ENCODE measurements at places on chromosomes 6 and 20.

DNA sequence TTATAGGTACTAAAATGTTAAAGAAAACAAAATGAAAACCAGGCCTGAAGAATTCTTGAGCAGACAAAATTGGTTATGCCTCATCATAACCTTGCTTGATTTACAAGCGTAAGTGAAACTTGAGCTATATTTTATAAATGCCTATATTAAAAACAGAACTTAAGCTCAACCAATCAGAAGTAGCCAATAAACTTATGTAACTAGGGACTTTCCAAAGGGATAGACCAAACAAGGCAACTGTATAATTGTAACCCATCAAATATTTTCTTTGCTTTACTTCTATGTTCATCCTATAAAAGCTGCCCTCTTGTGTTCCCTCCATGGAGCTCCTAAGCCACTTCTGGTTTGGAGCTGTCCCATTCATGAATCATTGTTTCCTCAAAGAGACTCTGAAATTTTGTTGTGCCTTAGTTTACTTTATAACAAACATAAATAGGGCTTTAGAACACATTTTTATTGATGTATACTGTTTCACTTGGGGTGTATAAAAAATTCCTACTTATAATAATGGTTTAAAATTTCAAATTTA lies 101.6 kb upstream of the CARMIL1 start:
- DNase-seq: no peak

DNA sequence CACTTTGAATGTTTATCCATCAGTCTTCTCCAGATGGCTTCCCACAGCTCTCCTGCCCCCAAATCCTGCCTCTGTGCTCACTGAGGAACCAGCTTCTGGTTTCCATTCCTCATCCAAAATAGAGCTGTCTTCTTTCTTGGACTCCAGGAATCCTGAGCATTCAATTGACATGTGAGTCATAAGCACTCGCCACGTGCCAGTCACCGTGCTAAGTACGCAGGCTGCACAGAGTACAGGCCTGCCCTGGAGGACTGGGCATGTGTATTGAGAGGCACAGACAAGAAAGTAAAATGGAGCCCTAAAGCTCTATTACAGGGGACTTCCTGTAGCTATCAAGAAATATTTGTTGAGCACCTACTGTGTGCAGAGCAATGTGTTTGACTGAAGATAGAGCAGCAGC lies 39.7 kb upstream of the LRFN2 start:
- DNase-seq: no peak

GRCh38 chr6:46347669-46348068 lies 143.6 kb downstream of the RCAN2 start:
- no peak for DNase-seq

- no peak for DNase-seq
Measured at GRCh38 chr6:152148412-152148811, 340.9 kb downstream of the ESR1 start.

GRCh38 chr6:77273929-77274328 lies 189.4 kb downstream of the HTR1B start:
- DNase-seq: no peak

DNA sequence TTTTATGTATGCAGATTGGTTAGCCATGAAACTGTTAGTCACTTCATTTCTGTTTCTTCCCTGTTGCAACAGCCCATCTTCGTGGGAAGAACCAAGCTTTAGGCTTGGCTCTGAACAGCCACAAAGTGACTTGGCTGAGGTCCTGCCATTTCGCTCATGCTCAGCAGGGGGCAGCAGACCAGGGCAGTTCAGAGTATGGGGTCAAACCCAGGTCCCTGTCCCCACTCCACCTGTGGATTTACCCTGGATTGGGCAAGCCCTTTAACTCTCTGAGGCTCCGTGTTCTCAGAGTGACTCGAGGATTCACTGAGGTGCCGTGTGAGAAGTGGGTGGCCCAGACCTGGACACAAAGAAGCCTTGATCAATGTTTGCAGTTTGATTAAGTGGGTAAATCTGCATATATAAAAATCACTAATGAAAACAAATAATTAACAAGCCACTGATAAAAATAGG lies 19.8 kb upstream of the MAP1LC3A start:
- DNase-seq: peak; percentile 31

DNA sequence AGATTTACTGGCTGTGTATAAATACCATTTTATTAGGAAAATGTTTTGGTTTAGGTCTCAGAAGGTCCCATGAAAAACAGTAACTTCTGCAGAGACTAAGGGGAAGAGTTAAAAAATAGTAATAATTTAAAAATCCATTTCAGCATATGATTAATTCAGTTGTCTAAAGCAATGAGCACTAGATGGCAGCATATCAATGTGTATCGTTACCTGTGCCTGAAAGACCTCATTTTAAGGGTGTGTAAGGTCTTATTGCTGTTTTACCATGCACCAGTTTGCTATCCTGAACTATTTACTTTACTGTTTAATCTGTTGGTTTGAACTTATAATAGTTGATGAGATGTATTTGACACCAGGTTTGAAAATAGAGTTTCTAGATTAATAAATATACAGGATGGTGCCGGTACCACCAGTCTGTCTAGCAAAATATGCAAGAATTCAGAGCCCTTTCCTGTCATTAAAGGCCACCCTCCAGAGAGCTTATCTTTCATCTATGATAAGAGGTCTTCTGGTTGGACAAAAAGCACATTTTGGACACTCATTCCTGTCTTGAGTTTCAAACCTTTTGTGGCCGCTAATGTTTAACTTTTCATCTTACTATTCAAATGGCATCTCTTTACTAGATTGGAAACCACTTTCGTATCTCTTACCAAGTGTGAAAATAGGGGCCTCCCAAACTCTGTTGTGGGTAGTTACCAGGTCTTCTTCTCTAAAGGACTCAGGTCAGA lies 8.9 kb upstream of the AHI1 start:
- DNase-seq: peak; percentile 67

- no peak for DNase-seq
Measured at GRCh38 chr6:166708460-166708859, 81.4 kb upstream of the RPS6KA2 start.

- DNase-seq: no peak
Measured at GRCh38 chr20:9417665-9418064, 96.7 kb upstream of the LAMP5 start.

DNA sequence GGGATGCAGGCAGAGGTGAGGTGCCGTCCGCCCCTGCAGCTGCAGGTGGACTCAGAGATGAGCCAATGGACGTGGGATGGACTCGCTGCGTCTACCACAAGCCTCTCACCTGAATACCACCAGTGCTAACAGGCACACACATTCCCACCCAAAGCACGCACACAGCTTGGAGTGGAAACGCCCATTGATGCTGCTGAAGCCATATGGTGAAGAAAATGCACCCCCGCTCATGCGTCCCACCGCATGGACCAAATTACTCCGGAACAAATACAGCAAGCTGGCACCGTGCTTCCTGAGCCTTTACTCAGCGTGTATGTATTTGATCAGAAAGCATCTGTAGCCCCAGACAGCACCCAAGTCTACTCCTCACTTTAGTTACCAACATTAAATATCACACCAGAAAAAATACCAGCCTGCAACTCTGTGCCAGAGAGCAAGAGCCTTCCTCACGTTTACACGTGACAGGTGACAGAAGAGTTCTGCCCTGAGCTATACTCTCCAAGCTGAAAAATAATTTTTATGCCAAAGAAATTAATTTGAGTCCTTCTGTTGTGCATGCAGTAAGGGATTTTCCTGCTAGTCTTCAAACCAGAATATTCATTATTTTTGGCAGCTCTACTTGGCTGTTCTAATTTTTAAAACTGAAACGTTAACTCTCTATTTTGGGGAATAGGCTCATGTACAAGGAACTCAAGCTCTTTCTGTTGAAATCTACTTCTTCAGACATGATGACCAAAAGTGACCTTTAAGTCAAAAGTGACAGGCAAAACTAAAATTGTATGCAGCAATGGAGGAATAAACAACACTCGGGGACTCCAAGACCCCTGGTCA lies 58.2 kb upstream of the SYNDIG1 start:
- DNase-seq: peak; percentile 25

DNA sequence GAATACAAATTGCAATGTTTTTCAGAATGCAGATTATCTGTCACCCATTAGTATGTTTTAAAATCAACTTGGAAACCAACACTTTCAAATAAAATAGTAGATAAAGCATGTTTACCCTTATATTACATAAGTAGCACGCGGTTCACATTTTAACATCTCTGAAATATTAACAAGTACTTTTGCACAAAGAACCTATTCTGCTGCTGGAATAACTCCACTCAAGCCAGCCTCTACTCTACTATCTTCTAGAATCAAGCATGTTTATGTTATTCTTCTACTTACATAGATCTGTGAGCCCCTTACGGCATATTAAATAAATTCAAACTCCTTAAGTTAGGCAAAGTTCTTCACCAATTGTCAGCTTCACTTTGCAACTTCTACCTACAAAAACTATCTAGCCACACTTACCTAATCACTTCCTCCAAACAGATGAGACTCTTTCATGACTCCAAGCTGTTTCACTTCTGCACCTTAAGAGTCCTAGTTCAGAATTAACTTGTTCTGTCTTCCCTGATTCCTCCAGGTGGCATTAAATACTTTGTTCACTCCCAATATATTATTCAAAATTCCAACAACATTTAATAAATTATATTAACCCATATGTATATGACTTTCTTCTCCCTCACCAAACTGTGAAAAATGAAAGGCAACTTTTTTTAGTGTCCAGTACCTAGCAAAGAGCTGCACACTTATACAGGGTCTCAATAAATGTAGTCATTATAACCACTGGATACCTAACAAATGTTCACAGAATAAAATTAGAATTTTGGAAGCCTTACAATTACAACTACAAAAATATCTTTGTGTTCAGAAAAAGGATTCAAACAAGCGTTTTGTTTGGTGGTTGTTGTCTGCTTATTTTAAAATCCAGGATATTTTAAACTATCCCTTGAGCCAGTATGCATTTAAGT lies 12.1 kb downstream of the CEP85L start:
- no peak for DNase-seq

DNA sequence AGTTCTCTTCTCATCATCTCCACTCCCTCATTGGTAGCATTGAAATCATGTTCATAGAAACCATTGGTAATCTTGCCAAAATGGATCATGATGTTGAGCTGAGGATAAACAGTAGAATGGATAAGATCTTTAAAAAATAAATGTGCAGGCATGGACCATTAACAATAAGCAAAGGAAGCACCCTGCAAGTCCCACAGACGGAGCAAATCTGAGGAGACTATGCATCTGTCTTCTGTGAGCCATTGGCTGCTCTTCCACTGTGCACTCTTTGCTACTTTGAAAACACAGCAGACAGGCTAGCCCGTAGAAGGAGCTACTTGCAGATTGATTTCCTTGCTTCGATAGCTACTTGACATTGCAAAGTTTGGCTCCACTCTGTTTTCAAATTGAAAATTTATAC lies 535.0 kb downstream of the PKHD1 start:
- no peak for DNase-seq

GRCh38 chr6:36343109-36343680 lies 6.5 kb upstream of the BNIP5 start:
- no peak for DNase-seq

- DNase-seq: no peak
Measured at GRCh38 chr6:16637635-16638034, 123.6 kb downstream of the ATXN1 start.

Measured in cerebellar cortex (tissue), 1 donor.